Temporal lobe (tissue), 4 donors: ENCODE measurements at places on chromosomes 7 and 10. TPM values are rescaled to one million over a fixed set of nuclear protein-coding genes. Genes with fewer than 3 reads are reported as not detected.

The ZMIZ2 gene
- total RNA-seq: 13.3 TPM

The H2BK1 gene
- total RNA-seq: not detected

The HOXA11 gene
- total RNA-seq: not detected

The GTF2IRD1 gene
- total RNA-seq: 12.3 TPM

The MRC1 gene
- total RNA-seq: 2.0 TPM

The LRRD1 gene
- total RNA-seq: 0.74 TPM

The SPOCK2 gene
- 25.8 TPM for total RNA-seq

The EVX1 gene
- not detected for total RNA-seq

The CPXM2 gene
- total RNA-seq: 0.49 TPM

The ZNF479 gene
- total RNA-seq: not detected

The ADRB1 gene
- total RNA-seq: 2.0 TPM

The GRM3 gene
- total RNA-seq: 86.5 TPM

The HOXA13 gene
- total RNA-seq: not detected

The ESYT2 gene
- total RNA-seq: 54.6 TPM

The CYP3A4 gene
- not detected for total RNA-seq

The UCMA gene
- total RNA-seq: not detected

The ACTR3C gene
- 4.2 TPM for total RNA-seq

The SPDYE6 gene
- total RNA-seq: not detected

The SLC39A12 gene
- 2.2 TPM for total RNA-seq

The FOXP2 gene
- total RNA-seq: 19.2 TPM

The ARMC3 gene
- 2.7 TPM for total RNA-seq

The LBX1 gene
- total RNA-seq: not detected

The SLC26A3 gene
- not detected for total RNA-seq

The LCOR gene
- total RNA-seq: 47.7 TPM

The RUFY2 gene
- total RNA-seq: 85.3 TPM

The CYP2C8 gene
- 0.74 TPM for total RNA-seq

The SFTPA1 gene
- not detected for total RNA-seq

The PRRT4 gene
- total RNA-seq: 3.7 TPM

The ZWINT gene
- total RNA-seq: 4.9 TPM

The VPS37D gene
- total RNA-seq: 14.5 TPM

The CDNF gene
- total RNA-seq: 1.2 TPM

The PALD1 gene
- 4.9 TPM for total RNA-seq

The EBF3 gene
- total RNA-seq: 0.74 TPM

The NKX1-2 gene
- 0.25 TPM for total RNA-seq

The C10orf105 gene
- total RNA-seq: 0.25 TPM

The TECTB gene
- total RNA-seq: not detected

The SPDYE9 gene
- 0.49 TPM for total RNA-seq

The GRID2IP gene
- 0.74 TPM for total RNA-seq

The CHST15 gene
- 38.8 TPM for total RNA-seq

The MYL10 gene
- not detected for total RNA-seq

The KCND2 gene
- 38.6 TPM for total RNA-seq

The FMC1 gene
- 4.9 TPM for total RNA-seq

The SLC16A12 gene
- 2.2 TPM for total RNA-seq

The PTPN20 gene
- total RNA-seq: 4.7 TPM

The ZSWIM8 gene
- 24.8 TPM for total RNA-seq

The CHAT gene
- total RNA-seq: not detected

The PRLHR gene
- 2.0 TPM for total RNA-seq

The MYL7 gene
- total RNA-seq: 0.25 TPM

The ATOH7 gene
- 0.49 TPM for total RNA-seq
